ENCODE measurements at places on chromosomes 12 and 14. TPM values are rescaled to one million over a fixed set of nuclear protein-coding genes. Genes with fewer than 3 reads are reported as not detected.

LRP1-AS gene
- not detected for total RNA-seq

- no peak for DNase-seq
Observed at GRCh38 chr14:85316701-85317410, 213.1 kb upstream of the FLRT2 start.

COX14 gene
- 195 TPM for total RNA-seq

- no peak for DNase-seq
Observed at GRCh38 chr12:93706824-93707223, 29.6 kb downstream of the CRADD start.

GRCh38 chr12:16076557-16076956, 165.4 kb downstream of the DERA start:
- DNase-seq: no peak

GPR135 gene
- 2.2 TPM for total RNA-seq

APAF1 gene
- 5.0 TPM for total RNA-seq
